Fibroblast of mammary gland (primary cell): ENCODE measurements at places on chromosomes 7 and 10.

GRCh38 chr7:46725136-46725535 is 804.1 kb upstream of the IGFBP3 start:
- no peak for DNase-seq

GRCh38 chr7:85673876-85674275 is 487.0 kb upstream of the SEMA3D start:
- DNase-seq, result no peak

DNA sequence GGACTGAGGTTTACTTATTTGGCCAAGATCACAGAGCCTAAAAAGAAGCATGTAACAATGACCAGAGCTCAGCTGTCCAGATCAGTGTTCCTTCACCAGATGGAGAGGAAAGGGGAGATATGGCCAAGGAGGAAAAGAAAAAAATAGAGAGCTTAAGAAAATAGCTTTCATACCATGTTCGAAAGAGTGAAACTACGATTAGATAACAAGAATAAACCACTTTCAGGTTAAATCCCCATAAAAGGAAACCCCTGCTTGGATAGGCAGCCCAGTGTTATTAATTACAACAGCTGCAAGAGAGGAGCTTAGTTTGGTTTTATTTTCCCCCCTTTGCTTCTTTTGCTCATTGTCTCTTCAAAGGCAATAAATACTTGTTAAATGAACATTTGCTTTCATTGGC is 160.8 kb downstream of the ZNF438 start:
- DNase-seq, result no peak

DNA sequence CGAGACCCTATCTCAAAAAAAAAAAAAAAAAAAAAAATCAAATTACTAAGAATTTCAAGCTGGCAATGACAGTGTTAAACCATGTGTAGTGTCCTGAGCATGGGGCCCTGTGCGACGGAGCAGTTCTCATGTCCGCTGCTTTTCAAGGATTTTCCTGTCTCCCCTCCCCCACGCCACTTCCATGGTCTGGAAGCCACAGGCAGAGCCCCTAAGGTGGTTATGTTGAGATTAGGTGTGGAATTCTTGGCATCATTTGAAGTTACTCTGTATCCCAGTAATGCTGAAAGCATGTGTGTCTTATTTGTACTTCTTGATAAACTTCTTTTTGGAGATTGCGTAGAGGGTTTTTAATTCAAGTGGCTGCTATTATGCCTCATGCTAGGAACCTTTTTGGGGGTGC is 65.2 kb downstream of the PFKFB3 start:
- no peak for DNase-seq

DNA sequence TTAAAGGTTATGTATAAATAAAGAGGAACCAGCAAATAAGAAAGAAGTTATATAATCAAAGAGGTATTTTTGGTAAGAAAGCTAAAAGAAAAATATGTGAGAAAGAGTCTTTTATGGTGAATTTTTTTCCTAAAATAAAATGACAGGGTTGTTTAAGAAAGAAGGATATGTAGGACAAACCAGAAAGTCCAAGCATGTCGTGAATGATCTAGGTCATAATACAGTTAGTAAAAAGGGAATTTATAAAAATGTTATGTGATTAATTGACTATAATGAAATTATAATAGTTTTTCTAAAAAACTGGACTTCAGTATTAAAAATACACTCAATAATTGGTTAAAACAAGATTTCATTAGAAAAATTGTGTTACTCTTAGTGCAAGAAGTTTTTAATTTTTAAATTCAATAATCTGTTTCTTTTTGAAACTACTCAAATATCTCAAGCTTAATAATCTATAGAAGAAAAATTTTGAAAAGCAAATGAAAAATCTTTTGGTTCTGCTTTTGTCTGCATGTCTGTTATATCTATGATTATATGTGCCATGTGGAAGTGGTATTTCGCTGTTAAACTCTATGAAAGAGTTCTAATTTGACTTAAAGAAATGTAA is 23.3 kb downstream of the AVL9 start:
- peak; percentile 85 for DNase-seq

DNA sequence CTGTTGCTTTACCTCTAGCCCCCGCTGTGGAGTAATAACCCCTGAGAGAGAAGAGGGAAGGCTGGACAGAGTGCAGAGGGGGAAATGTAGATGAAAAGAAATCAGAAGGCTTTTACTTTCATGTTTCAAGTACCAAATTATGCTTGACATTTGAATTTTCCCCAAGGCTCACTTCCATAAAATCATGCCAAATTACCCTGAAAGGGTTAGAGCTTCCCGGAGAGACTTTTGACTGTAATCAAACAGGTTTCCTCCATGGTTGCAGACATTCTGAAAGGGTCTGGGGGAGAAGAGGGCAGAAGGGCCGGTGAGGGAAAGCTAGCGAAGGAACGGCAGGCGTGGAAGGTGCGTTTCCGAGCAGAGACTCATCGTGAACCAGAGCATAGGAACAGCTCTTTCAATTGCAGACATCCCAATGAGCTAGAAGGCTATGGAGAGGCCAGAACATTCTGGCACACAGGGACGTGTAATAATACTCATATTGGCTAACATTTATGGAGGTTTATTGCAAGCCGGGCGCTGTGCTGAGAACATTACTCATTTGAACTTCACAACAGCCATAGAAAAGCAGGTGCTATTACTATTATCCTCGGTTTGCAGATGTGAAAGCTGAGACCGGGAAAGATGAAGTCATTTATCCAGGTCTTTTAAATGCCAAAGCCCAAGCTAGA is 620.8 kb upstream of the AUTS2 start:
- DNase-seq, result peak; percentile 44

DNA sequence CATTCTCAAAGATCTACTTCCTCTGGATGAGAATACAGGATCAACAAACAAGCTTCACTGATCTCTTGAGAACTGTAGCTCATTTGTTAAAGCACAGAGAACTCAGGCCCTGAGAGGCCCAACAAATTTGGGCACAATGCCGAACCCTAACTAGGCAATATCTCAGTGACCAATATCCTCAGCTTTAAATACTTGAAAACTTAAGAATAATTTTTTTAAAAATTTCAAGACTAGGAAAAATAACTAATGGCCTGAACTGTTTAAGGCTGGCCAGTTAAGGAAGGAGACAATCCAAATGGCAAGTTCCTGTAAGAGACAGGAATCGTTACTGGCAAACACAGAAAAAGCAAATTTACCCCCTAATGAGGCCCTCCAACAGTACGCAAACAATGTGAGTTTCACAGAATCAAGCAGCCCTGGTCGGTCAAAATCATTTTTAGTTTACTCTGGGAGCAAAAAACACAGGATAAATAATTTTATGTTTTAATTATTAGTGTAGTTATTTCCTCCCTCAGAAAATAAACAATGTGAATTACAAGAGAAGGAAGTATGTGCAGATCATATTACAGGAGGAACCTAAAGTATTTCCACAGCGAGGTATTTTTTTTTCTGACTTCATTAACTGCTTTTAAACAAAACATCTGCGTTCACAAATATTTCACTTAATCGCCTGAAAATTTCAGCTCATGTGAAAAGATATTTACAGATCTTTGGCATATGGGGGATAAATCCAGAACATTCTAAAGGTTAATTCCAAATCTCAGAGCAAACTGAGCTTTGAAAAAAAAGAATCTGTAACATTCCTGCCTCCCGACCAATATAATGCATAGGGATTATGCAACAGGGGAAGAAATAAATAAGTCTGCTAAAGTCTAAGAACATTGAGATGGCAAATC is 39.5 kb downstream of the NT5C2 start:
- DNase-seq, result peak; percentile 54

- DNase-seq, result no peak
These were observed 519.1 kb upstream of the GALNT17 start for GRCh38 chr7:70612811-70613210.

DNA sequence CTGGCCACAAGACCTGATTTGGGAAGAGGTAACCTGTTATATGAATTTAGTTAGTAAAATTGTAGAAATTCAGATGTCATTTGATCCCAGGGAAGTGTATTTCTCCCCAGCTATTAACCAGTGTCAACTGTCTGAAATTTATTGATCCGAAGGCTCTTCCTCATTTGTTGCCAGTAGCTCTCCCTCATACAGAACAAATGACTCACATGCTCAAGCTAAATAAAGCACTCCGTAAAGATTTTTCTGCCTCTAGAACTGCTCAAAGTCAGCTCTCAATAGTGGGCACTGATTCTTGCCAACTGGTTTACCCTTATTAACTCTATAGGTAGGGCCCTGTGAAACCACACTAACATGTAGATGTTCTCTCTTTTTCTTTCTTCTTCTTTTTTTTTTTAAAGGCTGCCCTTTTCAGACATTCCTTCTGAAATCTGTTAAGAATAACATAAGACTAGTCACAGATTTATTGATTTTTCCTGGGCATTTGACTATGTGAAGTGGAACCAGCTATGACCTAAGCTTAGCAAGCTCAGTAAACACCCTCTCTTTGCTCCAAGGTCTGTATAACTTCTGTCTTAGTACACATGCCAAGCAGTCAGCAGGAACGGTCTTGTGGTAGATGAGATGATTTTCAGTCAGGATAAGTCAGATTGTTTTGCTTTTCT is 21.8 kb downstream of the RPA3 start:
- peak; percentile 77 for DNase-seq

GRCh38 chr7:114081606-114082425 is 163.0 kb upstream of the PPP1R3A start:
- DNase-seq, result peak; percentile 78

DNA sequence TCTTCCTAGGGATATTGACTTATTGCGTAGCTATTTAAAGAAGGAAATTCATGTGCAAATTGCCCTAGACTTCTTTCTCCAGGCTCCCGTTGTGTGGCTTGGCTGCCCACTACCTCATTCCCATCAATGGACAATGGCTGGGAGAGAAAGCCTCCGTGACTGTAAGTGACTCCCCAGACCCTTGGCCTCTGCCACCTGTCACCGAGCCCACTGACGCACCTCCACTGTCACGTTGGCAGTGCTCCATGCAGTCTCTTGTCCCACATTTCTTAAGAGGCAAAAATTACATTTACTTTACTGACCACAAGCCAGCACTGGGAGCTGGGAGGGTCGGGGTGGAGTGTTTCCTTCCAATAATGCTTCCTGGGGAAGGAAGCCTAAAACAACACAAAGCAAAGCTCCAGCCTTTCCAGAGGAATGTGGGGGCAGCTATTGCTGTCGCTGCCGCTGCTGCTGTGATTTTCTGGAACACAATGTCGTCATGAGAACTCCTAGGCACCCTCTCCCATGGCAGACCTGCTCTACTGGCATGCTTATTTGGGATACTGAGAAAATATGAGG is 89.7 kb upstream of the STEAP1B start:
- DNase-seq, result peak; percentile 78

- DNase-seq, result peak; percentile 62
These were observed 182.6 kb downstream of the PON1 start for GRCh38 chr7:95141755-95142154.

DNA sequence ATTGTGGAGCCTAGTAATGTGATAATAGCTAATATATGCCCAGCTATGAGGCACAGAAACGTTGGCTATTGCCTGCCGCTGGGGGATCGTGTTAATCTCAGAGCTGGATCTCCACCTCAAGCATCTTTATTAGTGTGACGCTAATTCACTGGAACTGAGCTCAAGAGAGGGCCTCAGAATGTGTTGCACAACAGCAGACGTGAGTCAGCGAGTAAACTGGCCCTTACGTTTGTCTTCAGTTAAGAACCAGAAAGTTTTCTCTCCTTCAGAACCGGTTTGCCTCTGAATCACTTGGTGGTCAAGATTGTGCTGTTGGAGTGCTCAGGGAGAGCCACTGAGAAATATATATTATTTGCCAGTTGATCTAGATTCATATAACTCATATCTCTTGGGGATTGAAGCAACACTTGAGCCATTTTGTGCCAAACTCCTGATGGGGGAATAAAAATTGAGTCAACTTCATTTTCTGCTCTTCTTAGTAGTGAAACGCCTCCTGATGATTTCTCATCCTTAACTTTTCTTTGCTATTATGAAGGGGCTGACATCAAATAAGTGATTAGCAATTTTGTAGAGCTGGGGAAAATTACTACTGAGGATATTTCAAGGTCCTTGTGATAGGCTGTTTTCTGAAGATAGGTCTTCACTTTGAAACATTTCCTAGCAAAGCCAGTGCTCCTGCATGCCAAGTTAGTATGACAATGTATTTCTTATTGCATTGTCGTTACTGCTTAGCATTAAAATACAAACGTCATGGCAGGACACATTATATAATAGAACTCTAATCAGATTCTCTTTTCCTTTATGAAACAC is 22.3 kb downstream of the BZW2 start:
- peak; percentile 100 for DNase-seq

- DNase-seq, result no peak
These were observed 457 bp downstream of the NSUN5 start for GRCh38 chr7:73308074-73308664.

- DNase-seq, result no peak
These were observed 245.0 kb downstream of the PRPF18 start for GRCh38 chr10:13831711-13832141.

DNA sequence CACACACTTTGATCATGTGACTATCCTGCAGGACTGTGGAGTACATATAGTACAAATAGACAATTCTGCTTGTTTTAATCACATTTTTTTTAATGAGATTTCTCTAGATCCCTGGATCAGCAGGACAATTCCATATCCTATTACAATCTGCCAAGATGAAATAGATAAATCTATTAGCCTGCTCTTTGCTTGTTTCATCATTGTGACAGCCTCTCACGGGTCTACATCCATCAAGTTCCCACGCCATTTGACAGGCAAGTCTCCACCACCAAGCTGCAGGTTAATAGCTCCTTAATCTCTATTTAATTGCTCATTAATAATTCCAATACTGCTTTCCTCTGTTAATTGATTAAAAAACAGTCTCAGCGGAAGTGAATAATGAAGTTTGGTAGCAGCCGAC is 671.5 kb downstream of the CCSER2 start:
- DNase-seq, result no peak

DNA sequence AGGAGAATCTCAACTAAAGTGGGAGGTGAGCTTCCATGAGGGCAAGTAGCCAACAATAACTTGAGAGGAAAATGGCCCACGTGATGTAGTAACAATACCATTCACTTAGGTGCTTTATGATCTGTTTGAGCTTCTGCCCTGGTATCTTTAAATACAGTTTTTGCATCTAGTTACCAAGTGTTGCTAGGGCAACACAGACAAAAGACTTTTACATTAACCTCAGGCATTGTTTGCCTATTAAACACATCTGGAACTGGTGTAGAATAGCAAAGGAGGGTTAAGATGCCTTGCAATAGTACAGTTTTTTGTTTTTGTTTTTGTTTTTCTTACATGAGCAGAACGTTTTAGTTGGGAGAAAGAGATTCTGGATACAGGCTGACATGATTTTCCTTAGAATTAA is 97.7 kb upstream of the MTPN start:
- no peak for DNase-seq

GRCh38 chr7:84336303-84336702 is 141.7 kb upstream of the SEMA3A start:
- peak; percentile 17 for DNase-seq
